ENCODE measurements at places on chromosomes 4 and X.

DNA sequence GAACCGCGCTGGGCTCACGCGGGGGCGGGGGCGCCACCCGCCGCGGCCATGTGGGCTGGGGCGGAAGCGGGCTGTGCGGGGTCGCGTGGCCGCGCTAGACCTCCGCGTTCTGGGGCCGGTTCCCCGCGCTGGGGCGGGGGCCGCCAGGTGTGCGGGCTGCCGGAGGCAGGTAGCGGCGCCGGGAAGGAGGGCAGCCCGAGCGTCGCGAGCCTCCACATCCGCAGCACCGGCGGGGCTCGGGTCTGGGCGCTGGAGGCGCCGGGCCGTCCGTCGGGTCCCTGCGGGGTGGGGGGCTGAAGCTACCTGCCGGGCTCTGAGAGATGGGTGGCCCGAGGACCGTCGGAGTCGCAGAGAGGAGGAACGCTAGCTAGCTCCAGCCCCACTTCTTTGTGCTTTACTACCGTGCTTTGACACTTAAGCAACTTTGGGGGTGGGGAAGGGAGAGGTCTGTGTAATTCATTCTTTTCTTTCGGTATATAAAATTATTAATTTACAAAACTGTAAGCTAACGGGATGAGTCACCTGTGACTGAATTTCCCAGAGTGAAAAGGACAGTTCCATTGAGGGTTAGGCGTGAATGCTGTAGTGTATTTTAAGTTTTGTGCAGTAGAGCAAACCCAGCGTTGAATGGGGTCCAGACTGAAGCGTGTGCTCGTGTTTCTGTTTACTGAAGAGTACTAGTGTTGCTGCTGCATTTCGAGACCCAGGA, 689 bp downstream of the METAP1 start:
- peaks cover 38% of the 10 kb centered on the region for H3K4me1 ChIP-seq
- peak overlapping the region; percentile 66 for H3K27ac ChIP-seq
- H3K36me3 ChIP-seq, result peaks cover 12% of the 10 kb centered on the region
- peak overlapping the region; percentile 71 for H3K4me3 ChIP-seq
- peak; percentile 33 for DNase-seq

- H3K4me1 ChIP-seq, result peaks cover 12% of the 10 kb centered on the region
- H3K4me3 ChIP-seq, result no peak overlapping the region
- peaks cover 4% of the 10 kb centered on the region for H3K27me3 ChIP-seq
- DNase-seq, result no peak
Observed at GRCh38 chr4:113437129-113437528, 324.4 kb downstream of the CAMK2D start.

DNA sequence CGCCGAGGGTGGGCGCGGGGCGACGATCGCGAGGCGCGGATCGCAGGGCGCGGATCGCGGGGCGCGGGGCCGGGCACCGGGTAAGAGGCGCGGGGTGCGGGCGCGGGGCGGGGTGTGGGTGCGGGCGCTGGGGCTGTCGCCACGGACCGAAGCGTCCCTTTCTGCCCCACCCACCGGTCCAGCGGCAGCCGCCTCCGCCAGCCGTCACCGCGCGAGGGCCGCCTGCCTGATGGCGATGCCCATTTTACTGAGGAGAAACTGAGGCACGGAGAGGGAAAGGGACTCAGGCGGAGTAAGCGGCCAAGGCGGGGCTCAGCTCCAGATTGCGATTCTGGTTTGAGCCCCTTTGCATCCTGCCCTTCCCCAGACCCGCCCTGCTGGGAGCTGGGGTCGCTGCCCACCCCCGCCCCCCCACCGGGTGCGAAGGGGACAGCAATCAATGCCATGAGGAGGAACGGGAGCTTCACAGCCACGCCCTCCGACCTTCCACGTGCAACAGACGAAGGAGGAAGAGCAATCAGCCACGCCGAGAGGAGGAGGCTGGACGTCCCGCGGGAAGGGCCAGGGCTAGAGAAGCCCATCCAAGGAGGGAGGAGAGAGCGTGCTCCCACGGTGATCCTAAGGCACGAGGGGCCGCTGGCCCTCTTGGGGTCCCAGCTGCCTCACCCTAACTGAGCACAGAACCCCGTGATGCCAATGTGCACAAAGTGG, 10.9 kb upstream of the MAN2B2 start:
- H3K4me1 ChIP-seq, result peaks cover 24% of the 10 kb centered on the region
- H3K27me3 ChIP-seq, result peaks cover 83% of the 10 kb centered on the region
- no peaks in the 10 kb centered on the region for H3K36me3 ChIP-seq
- H3K27ac ChIP-seq, result no peak overlapping the region

DNA sequence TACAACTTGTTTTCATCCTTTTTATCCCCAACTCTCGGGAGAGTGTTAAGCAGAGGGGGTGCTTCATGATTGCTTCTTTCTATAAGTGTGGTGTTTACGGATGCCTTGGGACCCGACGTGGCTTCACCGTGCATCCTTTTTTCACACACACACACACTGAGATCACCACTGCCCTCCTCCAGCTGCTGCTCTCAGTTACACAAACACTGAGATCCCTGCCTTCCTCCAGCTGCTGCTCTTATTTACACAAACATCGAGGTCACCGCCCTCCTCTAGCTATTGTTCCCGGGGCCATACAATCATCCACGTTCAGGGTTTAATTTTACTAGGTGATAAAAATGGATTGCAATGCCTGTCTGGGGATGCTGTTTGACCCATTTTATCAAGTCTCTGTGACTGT, 155.4 kb upstream of the FAM9B start:
- DNase-seq, result no peak
- no peak overlapping the region for H3K4me3 ChIP-seq
- H3K27ac ChIP-seq, result no peak overlapping the region
- H3K4me1 ChIP-seq, result no peaks in the 10 kb centered on the region
- no peaks in the 10 kb centered on the region for H3K36me3 ChIP-seq

All from activated naive CD4-positive, alpha-beta T cell treated with anti-CD3 and anti-CD28 coated beads, Interleukin-2, amount 10 ng/mL, durations not matched to agents 7 days and 5 days (primary cell).